ENCODE measurements at places on chromosomes 2 and 18.

GRCh38 chr2:102110596-102111334 is 31.8 kb upstream of the IL1R1 start:
- H3K27ac ChIP-seq, result no peak overlapping the region
- DNase-seq, result no peak
- no peaks in the 10 kb centered on the region for H3K27me3 ChIP-seq
- H3K36me3 ChIP-seq, result no peaks in the 10 kb centered on the region

GRCh38 chr2:210162466-210163124 is 8.6 kb downstream of the KANSL1L start:
- H3K4me1 ChIP-seq, result peaks cover 38% of the 10 kb centered on the region
- H3K4me3 ChIP-seq, result peak overlapping the region; percentile 2
- DNase-seq, result no peak
- no peaks in the 10 kb centered on the region for H3K27me3 ChIP-seq
- peak overlapping the region; percentile 26 for H3K27ac ChIP-seq

- no peaks in the 10 kb centered on the region for H3K36me3 ChIP-seq
- peak overlapping the region; percentile 60 for H3K27ac ChIP-seq
- no peak overlapping the region for H3K4me3 ChIP-seq
Measured at GRCh38 chr18:75052475-75052874, 156.5 kb downstream of the PTGR3 start.

- peak; percentile 31 for DNase-seq
- peak overlapping the region; percentile 36 for H3K4me3 ChIP-seq
- H3K27me3 ChIP-seq, result no peaks in the 10 kb centered on the region
- H3K36me3 ChIP-seq, result no peaks in the 10 kb centered on the region
- H3K4me1 ChIP-seq, result peaks cover 5% of the 10 kb centered on the region
Measured at GRCh38 chr2:190119257-190119656, 56.7 kb upstream of the MSTN start.

- H3K36me3 ChIP-seq, result no peaks in the 10 kb centered on the region
- H3K27me3 ChIP-seq, result no peaks in the 10 kb centered on the region
- peaks cover 11% of the 10 kb centered on the region for H3K4me1 ChIP-seq
Measured at GRCh38 chr2:33420726-33421125, 55.7 kb upstream of the RASGRP3 start.

DNA sequence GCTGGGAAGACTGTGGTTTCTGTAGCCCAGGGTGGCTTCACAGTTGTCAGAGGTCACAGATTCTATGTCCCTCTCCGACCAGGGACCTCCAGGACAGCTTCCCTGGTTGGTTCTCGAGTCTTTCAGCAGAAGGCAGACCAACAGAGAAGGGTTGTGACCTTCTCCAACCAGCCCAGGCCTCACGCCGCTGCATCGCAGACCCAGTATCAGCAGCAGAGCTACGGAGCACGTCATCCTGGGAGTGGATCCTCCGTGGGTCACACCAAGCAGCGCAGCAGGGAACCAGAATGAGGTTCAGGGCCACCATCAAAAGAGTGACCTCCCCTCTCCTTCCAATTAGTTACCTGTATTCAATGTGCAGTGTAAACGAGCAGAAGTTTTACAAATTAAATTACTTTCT is 49.3 kb downstream of the ST3GAL5 start:
- H3K27ac ChIP-seq, result no peak overlapping the region
- no peaks in the 10 kb centered on the region for H3K27me3 ChIP-seq
- no peak for DNase-seq
- no peak overlapping the region for H3K4me3 ChIP-seq
- no peaks in the 10 kb centered on the region for H3K4me1 ChIP-seq
- no peaks in the 10 kb centered on the region for H3K36me3 ChIP-seq

GRCh38 chr2:208150956-208151355 is 5.0 kb upstream of the CRYGB start:
- no peaks in the 10 kb centered on the region for H3K4me1 ChIP-seq
- no peak overlapping the region for H3K27ac ChIP-seq
- no peak for DNase-seq
